ENCODE measurements at places on chromosomes 4 and X.
A peak's percentile ranks its signal among the peaks of the same experiment; 100 is the strongest.

DNA sequence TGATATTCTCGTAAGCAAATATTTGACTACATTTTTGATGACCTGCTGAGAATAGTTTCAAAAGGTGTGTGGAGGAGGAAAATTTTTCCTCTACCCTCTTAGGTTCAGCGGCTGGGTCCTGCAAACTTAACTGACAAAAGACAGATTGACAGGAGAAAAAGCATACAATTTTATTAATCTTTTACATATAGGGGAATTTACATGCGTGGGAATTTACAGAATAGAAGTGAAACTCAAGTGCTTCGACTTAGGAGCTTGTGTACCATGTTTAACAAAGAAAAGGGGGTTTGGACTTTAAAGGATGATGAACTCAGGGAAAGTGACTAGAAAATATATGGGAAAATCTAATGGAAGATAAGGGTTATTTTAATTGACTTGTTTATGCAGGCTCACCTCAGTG lies 2.5 kb downstream of the HERC6 start:
- no peak for DNase-seq

GRCh38 chr4:65007841-65008439 lies 598.7 kb upstream of the TECRL start:
- DNase-seq = no peak

- DNase-seq = no peak
Measured at GRCh38 chr4:8117278-8117682, 41.3 kb downstream of the ABLIM2 start.

- no peak for DNase-seq
Measured at GRCh38 chr4:42360256-42360669, 37.0 kb upstream of the SHISA3 start.

GRCh38 chr4:98610926-98611676 lies 47.3 kb downstream of the TSPAN5 start:
- DNase-seq = no peak

- DNase-seq = no peak
Measured at GRCh38 chrX:46611658-46612362, 38.2 kb downstream of the CHST7 start.

DNA sequence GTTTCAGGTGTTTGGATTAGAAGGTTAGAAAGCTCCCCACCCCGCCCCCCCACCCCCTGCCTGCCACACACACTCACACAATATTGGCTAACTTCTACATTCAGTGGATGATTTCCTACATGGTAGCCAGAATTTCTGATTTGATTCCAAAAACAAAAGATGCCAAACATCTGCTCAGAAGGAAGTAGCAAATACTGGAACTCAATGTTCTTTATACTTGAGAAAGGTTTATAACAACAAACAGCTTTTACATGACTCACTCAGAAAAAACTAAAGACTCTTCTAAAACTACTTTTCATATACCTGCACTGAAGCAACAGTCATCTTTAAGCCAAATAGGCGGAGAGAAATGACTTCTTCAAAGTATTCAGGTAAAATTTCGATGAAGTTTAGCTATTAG lies 750.5 kb upstream of the POU3F4 start:
- DNase-seq = no peak

DNA sequence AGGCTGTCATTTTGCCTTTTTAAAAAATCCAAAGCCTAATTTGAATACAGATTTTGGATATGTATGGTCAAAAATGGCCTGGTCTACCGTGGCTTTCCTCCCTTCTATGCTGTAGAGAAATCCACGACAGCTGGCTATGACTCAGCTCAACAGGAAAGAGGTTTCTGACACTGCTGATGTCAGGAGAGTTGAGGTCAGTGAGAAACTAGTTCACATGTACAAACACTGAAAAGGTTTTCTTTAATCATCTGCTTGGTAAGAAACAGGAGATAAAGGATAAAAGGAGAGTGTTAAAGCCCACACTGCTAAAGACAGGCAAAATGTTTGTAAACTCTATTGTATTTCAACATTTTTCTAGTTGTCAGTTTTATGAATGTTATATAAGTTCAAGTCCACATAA lies 113.9 kb downstream of the NYX start:
- DNase-seq = peak; percentile 10

DNA sequence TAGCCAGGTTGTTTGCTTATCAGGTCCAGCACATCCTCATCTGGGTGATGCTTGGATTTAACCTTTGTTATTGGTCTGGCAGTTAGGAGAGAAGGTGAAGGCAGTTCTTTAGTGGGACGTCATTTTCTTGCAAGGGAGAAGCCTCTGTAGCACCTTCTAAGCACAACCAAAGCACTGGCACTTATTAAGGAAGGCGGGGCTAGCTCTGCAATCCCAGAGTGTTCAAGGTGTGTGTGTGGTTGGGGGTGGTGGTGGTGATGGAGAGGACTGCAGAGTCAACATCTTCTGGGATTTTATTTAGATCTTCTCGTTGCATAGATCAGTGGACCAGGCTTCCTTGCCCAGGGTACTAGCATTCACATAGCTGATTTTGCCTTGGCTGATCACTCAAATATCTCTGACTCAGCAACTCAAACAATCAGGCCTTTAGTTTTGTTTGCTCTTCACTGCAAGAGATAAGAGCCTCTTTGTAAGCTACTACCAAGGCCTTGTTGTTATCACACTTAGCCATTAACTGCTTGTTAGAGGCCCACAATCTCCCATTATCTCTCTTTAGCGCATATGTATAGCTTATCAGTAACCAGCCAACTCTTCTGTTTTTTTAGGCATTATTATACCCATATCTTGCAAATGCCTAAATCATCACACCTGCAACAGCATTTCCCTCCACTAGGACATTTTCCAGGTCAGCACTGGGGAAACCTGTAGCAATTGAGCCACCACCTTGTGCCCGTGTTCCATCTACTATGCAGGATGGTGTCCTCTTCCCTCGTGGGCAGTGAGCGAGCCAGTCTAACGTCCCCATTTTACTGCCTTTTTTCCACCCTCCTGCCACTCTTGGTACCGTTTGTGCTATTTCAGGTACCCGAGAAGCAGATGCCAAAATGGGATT lies 36.5 kb upstream of the LINC00632 start:
- no peak for DNase-seq

DNA sequence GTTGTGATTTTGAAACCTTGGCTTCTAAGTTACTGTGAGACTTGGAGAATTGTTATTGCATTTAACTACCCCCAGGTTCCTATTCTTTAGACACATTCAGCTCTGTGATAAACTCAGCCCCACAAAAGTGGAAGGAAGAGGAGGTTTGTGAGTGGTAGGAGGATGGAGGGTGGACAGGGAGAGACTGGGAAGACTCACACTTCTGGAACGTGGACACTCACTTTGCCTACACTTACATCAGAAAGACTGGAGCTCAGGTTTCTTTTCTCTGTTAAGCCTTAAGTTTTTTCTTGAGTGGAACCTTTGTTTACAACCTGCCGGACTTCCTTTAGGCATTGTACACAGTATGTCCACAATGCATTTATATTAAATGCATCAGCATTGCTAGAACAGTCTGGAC lies 99.0 kb downstream of the AREG start:
- no peak for DNase-seq

- DNase-seq = no peak
Measured at GRCh38 chr4:2850966-2851798, 7.5 kb downstream of the ADD1 start.

GRCh38 chr4:122636697-122637096 lies 15.8 kb upstream of the IL21 start:
- DNase-seq = no peak

DNA sequence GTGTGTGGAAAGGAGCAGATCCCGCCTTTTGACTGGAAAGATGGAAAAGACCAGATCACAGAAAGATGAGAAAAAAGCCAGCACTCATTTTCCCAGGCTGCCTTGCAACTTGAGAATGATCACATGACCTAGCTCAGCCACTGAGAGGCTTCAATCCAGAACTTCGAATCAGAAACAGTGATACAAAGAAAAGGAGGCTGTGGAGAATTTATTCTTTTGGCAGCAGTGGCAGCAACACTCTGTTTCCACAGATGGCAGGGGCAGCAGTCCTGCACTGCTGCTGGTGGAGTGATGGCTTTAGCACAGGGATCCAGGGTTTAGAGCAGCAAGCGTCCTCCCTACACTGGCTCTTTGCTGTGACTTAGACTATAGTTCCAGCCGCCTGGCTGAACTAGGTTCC lies 77.8 kb upstream of the SH3RF1 start:
- no peak for DNase-seq

DNA sequence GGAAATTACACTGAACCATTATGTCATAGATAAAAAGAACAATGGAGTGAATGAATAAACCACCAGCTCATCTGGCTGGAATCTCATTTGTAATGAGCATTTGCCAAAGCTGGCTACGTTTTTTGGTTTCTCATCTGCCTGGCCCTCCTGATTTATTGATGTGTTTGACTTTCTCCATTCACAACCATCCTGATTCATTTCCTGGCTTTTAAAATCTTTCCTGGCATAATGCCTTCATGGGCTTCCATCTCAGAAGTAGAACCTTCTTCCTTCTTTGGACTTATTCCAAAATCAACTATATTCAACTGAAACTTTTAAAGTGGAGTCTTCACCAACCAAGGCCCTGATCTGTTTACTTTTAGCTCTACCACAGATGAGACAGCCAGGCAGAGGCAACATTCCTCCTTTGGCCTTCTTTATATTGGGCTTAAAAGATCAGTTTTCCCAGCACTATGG lies 36.0 kb upstream of the ARSJ start:
- DNase-seq = peak; percentile 93

DNA sequence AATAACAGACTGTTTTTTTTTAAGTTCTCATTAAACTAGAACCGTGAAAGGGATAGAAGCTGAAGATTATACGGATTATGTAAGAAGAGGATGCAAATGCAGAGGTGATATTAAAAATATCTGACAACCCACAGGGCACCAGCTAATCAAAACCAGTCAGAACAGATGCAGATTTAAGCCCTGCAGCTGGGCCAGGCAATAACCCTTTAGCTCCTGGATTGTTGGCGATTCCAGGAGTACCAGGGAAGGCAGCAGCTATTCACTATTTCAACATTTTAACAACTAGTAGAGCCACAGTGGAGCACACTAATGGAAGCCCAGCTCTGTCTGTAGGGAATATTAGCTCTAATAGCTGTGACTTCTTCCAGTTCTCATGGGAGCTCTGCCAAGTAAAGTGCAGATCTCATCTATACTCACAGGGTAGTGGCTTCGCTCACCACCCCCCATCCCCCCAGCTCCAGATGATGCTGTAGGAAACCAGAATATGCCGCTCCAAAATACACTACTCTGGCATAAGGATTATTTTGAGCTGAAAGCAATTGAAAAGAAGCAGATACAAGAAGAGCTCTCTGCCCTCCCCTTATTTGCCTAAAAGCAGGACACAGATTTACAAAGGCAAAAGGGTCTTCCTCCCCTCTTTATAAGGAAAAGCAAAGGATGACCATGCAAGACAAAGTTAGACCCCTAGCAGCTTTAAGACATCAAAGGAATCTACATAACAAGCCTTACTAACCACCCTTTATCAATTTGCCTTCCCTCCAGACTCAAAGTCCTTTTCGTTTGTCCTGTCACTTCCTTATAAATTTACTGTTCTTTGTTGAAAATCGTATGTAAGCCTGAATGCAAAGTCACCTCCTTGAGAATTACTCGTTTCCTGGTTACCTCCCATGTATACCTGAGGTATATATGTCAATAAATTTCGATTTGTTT lies 13.7 kb downstream of the SCD5 start:
- DNase-seq = no peak

GRCh38 chr4:178316211-178316610 lies 874.0 kb upstream of the AGA start:
- DNase-seq = no peak

GRCh38 chrX:39859991-39860861 lies 237.5 kb downstream of the BCOR start:
- no peak for DNase-seq

DNA sequence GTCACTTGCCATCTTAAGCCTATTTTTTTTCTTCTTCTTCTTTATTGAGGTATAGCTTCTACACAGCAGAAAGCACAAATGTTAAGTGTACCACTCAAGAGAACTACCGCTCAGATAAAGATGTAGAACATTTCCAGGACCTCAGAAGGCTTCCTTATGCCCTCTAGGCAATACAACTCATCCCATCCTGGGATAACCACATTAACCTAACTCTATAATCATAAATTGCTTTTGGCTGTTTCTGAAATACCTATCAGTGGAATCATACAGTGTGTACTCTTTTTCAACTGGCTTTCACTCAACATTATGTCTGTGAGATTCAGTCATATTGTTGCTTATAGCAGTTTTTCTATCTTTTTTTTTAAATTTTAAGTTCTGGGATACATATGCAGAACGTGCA lies 51.7 kb downstream of the ARFIP1 start:
- no peak for DNase-seq

DNA sequence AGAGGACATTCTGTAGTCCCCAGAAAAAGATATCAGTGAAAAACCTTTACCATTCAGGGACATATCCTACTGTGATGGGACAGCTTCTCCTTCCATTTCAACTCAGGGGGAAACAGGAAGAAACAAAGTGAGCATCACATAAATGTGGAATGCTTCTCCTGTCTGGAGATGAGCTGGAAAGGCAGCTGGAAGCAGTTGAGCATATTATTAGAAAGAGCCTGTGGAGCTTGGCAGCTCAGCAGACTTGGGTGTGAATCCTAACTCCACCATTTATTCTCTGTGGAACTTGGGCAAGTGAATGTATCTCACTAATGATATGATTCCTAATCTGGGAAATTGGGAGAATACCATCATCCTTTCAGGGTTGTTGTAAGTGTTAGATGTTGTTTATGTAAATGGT lies 232.1 kb upstream of the F9 start:
- no peak for DNase-seq

DNA sequence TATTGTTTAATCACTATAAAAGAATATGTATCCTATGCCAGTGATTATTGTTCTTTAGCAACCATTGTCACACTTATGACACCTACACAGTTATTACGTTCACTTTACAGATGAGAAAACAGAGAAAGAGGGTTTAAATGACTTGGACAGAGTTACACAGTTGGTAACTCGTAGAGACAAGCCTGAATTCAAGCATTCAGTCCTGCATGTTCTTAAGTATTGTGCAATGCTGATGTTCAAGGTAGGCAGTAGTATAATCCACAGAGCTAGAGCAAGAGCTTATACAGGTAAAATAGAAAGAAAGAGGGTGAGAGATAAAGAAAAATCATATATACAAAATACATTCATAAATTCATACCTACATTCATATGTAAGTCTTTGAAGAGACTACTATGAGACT lies 249.8 kb upstream of the ANXA10 start:
- DNase-seq = no peak

GRCh38 chrX:69153060-69153730 lies 12.1 kb downstream of the PJA1 start:
- DNase-seq = no peak
